ENCODE measurements at places on chromosomes 12 and 14.

DNA sequence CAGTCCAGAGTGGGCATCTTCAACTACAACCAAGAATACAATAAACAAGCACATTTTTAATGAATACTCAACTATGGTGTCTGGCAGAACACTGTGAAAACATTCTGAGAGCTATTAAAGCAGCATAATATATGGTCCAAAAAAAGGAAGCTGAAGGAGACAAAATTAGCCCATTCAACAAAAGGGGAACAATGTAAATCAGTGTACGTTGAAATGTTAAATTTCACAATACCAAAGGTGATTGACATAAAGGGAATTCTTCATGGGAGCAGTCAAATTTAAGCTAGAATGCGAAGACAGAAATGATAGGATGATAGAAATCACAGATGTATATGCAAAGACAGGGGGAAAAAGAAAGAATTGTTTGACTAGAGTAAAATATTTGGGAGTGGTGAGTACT is 41.3 kb upstream of the SYCP3 start:
- no peak for DNase-seq

DNA sequence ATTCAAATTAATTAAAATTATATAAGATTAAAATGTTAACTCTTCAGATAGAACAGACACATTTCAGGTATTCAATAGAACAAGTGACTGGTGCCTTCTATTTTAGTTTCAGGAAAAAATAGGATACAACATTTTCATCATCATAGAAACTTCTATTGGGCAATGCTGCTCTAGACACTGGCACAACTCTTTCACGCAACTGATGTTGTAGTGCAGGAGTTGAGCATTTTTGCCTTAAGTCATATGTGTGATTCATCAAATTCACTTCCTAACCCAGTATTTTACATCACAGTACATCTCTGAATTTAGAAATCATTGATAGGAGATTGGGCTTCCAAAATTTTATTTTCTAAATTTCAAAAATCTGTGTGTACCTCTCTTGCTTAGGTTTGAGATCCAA is 215.4 kb upstream of the DIO2 start:
- no peak for DNase-seq

GRCh38 chr12:102816816-102817434 is 100.1 kb downstream of the PAH start:
- DNase-seq: no peak

- no peak for DNase-seq
Measured at GRCh38 chr14:77407158-77407557, 16.2 kb downstream of the NOXRED1 start.

- DNase-seq: no peak
Measured at GRCh38 chr12:25825446-25825845, 133.0 kb upstream of the RASSF8 start.

- no peak for DNase-seq
Measured at GRCh38 chr14:46048127-46048526, 603.5 kb downstream of the RPL10L start.

GRCh38 chr14:73295198-73295796 is 58.0 kb downstream of the PAPLN start:
- DNase-seq: no peak

DNA sequence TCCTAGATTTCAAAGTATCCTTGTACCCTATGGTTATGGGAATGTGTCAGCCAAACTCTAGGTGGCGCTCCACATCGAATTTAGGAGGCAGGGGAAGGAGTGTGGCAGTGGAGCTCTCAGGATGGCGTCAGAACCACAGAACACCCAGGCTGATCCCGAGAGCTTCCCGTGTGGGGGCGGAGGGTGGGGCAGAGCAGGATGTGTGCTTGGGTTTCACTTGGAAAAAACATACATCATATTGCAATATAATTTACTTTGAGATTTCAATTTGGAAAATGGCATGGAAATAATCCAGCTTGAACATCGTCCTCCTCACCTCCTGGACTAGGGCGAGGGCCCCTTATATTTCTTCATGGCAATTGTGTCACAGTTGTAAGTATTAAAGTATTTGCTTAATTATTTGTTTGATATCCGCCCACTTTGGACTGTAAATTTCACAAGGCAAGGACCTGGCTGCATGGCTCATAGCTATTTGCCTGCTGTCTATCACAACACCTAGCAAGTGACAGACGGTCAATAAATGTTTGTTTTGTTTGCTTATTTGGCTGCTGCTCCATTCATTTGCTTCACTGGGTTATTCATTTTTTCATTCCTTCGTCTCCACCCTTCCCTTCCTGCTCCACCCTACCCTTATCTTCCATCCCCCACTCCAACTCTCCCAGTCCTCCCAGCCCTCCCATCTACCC is 221.5 kb upstream of the HMGA2 start:
- no peak for DNase-seq

- DNase-seq: no peak
Measured at GRCh38 chr12:3732901-3733300, 20.0 kb downstream of the CRACR2A start.

DNA sequence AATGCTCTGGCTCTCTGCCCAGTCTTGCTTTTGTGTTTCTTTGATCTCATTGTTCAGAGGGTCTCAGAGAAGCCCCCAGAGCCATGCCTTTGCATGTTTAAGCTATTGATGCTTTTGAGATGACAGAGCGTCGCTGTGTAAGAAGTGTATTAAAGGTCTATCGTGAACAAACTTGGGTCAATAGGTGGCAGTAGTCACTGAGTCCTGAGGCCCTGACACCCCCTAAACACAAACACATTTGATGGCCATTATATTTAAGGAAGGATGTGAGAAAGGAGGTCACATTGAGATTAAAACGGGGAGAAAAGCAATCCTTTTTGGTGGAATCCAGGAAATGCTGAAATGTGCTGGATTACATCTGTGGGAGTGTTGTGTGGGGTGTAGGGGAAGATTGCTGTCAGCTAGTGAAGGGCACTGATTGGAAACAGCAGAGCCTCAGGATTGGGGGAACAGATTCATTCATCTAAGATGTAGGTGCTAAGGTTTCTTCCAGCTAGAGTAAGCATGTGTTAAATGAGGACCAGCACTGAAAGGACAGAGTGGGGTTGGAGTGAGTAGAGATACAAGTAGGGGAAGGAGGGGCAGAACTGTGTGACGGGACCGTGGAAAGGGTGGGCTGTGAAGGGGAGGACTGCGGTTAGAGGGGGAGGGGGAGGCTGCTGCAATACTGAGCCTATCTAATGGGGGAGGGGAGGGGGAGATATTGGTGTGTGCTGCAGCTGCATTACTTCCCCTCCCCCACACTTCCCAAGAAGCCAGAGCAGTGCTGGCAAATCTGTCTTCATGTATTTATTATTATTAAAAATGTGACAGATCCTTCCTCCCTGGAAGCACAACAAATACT is 12.7 kb downstream of the NGDN start:
- no peak for DNase-seq

- no peak for DNase-seq
Measured at GRCh38 chr12:131093971-131094830, 140.5 kb downstream of the ADGRD1 start.

- no peak for DNase-seq
Measured at GRCh38 chr12:93184672-93185368, 192.9 kb upstream of the NUDT4 start.

DNA sequence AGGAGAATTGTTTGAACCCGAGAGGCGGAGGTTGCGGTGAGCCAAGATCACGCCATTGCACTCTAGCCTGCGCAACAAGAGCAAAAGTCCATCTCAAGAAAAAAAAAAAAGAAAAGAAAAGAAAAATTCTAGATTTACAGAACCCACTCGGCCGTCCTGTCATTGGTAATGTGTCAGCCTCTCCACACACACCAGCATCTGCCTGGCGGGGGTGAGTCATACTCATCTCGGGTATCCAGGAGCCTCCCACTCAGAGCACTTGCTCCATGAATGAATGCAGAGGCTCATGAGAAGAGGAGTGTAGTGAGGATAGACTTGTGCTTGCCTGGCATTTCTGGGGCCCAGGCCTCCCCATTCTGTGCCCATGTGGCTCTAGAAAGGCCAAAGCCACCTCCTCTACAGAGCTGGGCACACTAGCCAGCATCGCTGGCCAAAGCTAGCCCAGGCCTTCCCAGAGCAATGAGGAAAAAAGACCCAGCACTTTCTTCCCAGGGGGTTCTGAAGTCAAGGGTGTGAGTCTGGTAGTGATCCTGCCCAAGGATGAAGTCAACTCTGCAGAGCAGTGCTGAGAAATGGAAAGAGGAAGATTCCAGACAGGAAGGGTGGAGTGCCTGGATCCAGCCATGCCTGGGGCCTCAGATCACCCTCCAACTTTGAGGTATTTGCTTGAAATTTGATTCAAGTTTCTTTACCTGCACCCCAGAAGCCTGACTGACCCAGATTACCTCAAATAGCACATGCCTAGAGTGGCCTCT is 31.2 kb upstream of the KLC1 start:
- no peak for DNase-seq

DNA sequence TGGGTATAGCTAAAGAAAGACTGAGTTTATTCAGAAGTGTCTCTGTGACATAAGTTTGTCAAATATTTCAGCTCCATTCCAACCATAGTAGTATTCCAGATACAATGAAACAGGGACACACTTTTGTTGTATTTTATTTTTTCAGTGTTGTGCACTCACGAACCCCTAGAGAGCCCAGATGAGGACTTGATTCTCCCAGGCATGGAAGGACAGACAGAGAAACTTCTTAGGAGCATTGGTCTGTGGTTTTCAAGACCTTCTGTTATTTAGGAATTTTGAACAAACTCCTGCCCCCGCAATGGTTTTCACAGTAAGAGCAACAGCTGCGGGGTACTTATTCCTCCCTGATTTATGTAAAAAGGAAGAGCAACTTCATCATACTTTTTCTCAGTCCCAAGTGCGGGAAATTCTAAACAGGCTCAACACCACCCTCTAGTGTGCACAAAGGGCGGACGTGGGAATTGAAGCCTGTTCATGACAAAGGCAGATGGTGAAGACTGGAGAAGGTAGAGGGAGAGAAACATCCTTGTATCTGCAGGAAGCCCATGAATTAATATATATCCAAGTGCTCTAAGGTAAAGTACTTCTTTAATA is 147.6 kb downstream of the PAH start:
- no peak for DNase-seq

DNA sequence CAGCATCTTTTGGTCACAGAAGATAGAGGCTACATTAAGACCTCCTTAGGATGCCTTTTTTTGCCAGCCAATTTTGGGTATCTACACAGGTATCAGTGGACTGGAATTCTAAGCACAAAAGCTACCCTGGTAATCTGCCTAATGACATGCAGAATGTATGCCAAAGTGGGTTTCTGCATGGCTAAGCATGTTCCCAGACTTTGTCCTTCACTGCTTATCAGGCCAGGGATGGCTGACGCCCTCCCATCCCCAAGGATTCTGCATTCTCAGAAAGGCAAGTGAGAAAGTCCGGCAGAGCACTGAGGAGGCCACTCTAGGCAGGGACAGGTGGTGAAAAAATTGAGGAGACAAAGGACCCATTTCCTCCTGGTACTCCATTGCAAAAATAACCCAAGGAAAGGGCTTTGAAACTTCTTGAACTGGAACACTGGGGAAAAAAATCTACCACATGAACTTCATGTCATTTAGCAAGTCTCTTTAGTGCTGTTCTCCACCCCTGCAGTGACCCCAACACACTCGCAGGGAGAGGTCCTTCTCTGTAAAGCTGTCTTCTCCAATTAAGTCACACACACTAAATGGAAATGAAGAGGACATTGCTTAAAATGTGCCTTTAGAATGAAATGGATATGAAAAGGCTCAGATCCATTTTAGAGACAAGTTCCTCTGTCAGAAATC is 91.7 kb upstream of the MAX start:
- no peak for DNase-seq

- no peak for DNase-seq
Measured at GRCh38 chr14:98368916-98369315, 903.1 kb downstream of the BCL11B start.

DNA sequence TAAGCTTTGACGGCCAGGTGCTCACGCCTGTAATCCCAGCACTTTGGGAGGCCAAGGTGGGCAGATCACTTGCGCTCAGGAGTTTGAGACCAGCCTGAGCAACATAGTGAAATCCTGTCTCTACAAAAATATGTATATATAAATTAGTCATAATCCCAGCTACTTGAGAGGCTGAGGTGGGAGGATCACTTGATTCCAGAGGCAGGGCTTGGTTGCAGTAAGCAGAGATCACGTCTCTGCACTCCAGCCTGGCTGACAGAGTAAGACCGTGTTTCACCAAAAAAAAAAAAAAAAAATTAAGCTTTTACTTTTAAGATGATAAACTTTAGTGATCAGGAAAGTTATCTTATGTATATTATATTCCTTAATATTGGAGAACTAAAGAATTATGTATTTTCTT is 18.0 kb upstream of the SNAPC1 start:
- no peak for DNase-seq

DNA sequence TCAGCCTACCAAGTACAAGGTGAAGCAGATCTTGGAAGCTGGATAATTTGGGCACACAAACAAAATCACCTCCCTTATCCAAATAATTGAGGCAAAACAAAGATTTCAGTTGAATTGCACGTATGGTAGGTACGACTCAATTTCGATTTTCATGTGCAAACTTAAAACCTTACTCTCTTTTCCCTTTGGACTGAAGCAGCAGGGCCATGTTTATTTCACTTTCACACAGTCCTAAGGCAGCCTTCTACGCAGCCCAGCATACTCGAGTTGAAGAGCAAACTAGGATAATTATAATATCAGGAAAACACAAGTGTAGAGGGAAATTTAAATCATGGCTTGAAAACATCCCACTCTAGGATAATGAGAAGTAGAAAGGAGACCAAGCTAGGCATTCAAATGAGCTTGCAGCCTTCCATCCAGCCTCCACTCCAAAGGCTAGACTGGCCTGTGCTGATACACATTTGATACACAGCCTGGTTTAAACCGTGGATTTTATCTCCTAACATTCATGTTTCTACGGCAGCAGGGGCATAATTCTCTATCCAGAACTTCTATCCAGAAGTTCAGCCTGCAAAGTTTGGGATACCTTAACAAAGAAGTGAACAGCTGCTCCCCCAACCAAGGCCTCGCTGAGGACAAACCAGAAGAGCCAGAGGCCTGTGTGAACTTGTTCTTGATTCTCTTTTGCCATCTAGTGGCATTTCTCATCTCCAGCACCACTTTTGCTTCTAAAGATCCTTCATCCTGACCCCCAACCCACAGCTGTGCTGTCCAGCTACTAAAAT is 2.4 kb upstream of the RNASE7 start:
- DNase-seq: no peak

GRCh38 chr12:107605293-107605692 is 80.3 kb upstream of the PWP1 start:
- DNase-seq: no peak

- no peak for DNase-seq
Measured at GRCh38 chr14:79825046-79825521, 386.2 kb downstream of the DIO2 start.

GRCh38 chr12:59401862-59402261 is 194.0 kb upstream of the SLC16A7 start:
- no peak for DNase-seq

Data from activated CD8-positive, alpha-beta memory T cell treated with anti-CD3 and anti-CD28 coated beads for 4 hours (primary cell).